ENCODE measurements at places on chromosomes 5 and 9. TPM values are rescaled to one million over a fixed set of nuclear protein-coding genes. Genes with fewer than 3 reads are reported as not detected.

Gene PCDHB14
- not detected for total RNA-seq

Gene TICAM2
- 3.5 TPM for total RNA-seq

Gene NR5A1
- not detected for total RNA-seq

Gene CCDC171
- 1.1 TPM for total RNA-seq

Gene SHISAL2B
- total RNA-seq: not detected

Gene TPRN
- total RNA-seq: 9.5 TPM

Gene AFAP1L1
- not detected for total RNA-seq

Gene FSD1L
- 5.2 TPM for total RNA-seq

Gene CNTNAP3B
- not detected for total RNA-seq

Gene C9
- total RNA-seq: not detected

Gene CENPP
- total RNA-seq: 19.4 TPM

Gene SPATA31E1
- not detected for total RNA-seq

Gene PCDHAC2
- total RNA-seq: not detected

Gene SYK
- total RNA-seq: 0.07 TPM

Gene BASP1
- total RNA-seq: 0.98 TPM

Gene MTAP
- total RNA-seq: 42.3 TPM

Gene LCN1
- not detected for total RNA-seq

Gene NFIB
- total RNA-seq: 0.05 TPM

Gene FAM78A
- total RNA-seq: 105 TPM

Gene BNC2
- not detected for total RNA-seq

Gene MTREX
- total RNA-seq: 82.5 TPM

Gene MRRF
- total RNA-seq: 32.7 TPM

Gene BTNL9
- not detected for total RNA-seq

Gene MPDZ
- total RNA-seq: not detected

Gene SLC45A2
- total RNA-seq: 0.34 TPM

Gene NTRK2
- total RNA-seq: 1.5 TPM

Gene GLDC
- total RNA-seq: 3.1 TPM

Gene ZFP2
- 0.24 TPM for total RNA-seq

Gene FGFR4
- total RNA-seq: 1.3 TPM

Gene SELENOP
- not detected for total RNA-seq

Gene ZBTB34
- total RNA-seq: 9.4 TPM

Gene ORM1
- total RNA-seq: not detected

Gene PLAC8L1
- 0.96 TPM for total RNA-seq

Gene ACOT12
- not detected for total RNA-seq

Gene OR1J2
- total RNA-seq: not detected

Data from T-helper 1 cell treated with Interleukin-12 subunit alpha and Interleukin-12 subunit beta and Interleukin-4 antibody, amounts not matched to agents 30 ng/mL and 1 ng/mL, for 36 hours (primary cell).